ENCODE measurements at places on chromosomes 11 and 22.

- no peak overlapping the region for H3K27ac ChIP-seq
- H3K4me1 ChIP-seq, result no peaks in the 10 kb centered on the region
- H3K36me3 ChIP-seq, result no peaks in the 10 kb centered on the region
- no peak for DNase-seq
- no peak overlapping the region for H3K4me3 ChIP-seq
Measured at GRCh38 chr11:62914416-62914815, 6.7 kb downstream of the CHRM1 start.

GRCh38 chr11:34970033-34970432, 53.6 kb downstream of the PDHX start:
- no peak overlapping the region for H3K4me3 ChIP-seq
- DNase-seq, result no peak
- H3K27me3 ChIP-seq, result no peaks in the 10 kb centered on the region

- H3K27ac ChIP-seq, result no peak overlapping the region
- no peaks in the 10 kb centered on the region for H3K27me3 ChIP-seq
- no peaks in the 10 kb centered on the region for H3K4me1 ChIP-seq
- no peak overlapping the region for H3K4me3 ChIP-seq
- peaks cover 37% of the 10 kb centered on the region for H3K36me3 ChIP-seq
Measured at GRCh38 chr11:61403658-61404057, 11.3 kb downstream of the TMEM216 start.

GRCh38 chr22:37077802-37078448, 26.4 kb downstream of the KCTD17 start:
- DNase-seq, result peak; percentile 93
- peaks cover 56% of the 10 kb centered on the region for H3K4me1 ChIP-seq
- H3K27me3 ChIP-seq, result peaks cover 13% of the 10 kb centered on the region
- peak overlapping the region; percentile 5 for H3K4me3 ChIP-seq
- H3K27ac ChIP-seq, result peak overlapping the region; percentile 96

GRCh38 chr11:84824624-84825023, 802.5 kb downstream of the DLG2 start:
- H3K36me3 ChIP-seq, result no peaks in the 10 kb centered on the region
- DNase-seq, result no peak
- no peak overlapping the region for H3K4me3 ChIP-seq
- no peak overlapping the region for H3K27ac ChIP-seq
- no peaks in the 10 kb centered on the region for H3K27me3 ChIP-seq
- no peaks in the 10 kb centered on the region for H3K4me1 ChIP-seq

DNA sequence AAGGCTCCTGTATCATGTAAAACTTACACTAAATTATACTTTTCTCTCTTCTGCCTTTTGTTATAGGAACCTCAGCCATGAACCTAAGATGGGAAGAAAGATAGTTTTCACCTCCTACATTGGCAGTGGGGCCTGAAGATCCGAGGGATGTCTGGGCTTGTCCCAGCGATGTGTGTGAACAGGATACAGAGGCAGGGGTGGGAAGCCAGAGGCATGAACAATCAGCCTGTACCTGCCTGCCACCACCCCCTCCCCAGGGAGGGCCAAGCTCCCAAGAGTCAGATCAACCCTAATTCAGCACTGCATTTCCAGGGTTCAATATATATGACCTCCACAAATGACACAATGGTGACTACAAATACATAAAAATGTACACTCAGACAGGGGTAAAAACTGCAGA, 9.4 kb downstream of the KIAA0930 start:
- peaks cover 28% of the 10 kb centered on the region for H3K4me1 ChIP-seq
- DNase-seq, result no peak
- no peak overlapping the region for H3K27ac ChIP-seq
- H3K4me3 ChIP-seq, result no peak overlapping the region

DNA sequence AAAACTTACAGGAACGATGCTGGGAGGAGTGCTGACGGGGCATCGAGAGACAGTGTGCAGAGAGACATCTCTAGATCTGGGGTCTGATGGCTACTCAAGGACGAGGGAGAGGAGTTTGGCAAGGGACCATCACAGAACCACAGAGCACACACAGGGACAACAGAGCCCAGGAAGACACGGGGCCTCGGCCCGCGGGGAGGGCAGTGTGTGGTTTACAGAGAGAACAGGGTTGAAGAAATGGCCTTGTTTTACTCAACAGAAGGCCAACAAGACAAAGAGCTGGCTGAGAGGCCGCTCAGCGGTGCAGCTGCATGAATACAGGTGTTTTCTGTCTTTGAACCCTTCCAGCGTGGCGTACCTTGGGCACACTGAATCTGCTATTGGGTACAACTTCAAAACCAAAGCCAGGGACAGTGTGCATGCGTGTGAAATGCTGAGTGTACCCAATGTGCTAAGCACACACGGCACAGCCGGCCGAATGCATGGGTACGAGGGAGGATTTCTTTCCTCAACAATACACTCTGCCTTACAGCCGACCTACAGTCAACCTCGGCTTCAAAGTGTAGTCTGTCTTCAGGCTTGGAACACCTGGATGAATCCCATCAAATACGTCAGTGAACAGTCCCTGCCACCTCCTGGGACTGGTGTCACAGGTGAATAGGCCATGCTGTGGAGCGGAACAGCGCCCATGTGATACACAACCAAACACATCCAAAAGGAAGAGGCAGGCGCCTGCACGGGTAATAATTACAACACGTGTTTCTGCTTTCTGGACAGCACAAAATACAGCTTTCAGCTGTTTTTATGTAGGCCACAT, 20.7 kb upstream of the BID start:
- H3K4me3 ChIP-seq, result peak overlapping the region; percentile 2
- H3K36me3 ChIP-seq, result peaks cover 3% of the 10 kb centered on the region
- peak overlapping the region; percentile 41 for H3K27ac ChIP-seq
- H3K27me3 ChIP-seq, result no peaks in the 10 kb centered on the region
- H3K4me1 ChIP-seq, result peaks cover 19% of the 10 kb centered on the region

- H3K27me3 ChIP-seq, result peaks cover 82% of the 10 kb centered on the region
Measured at GRCh38 chr11:31807799-31808667, 3.1 kb downstream of the PAX6 start.

DNA sequence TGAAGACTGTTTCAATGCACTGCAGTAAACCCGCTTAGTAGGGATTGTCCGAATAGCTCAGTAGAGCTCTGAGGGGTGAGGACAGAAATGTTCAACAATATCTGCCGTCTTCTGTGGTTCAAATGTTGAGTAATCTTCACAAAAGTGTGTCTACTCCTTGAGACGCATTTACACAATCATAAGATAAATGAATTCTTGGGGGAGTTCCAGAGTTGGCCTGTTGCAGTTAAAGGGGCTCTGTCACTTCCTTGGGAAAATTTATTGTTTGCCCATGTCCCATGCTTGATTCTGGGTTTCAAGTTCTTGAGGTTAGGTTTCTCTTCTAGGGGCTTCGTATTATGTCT, 614 bp downstream of the ANO3 start:
- no peaks in the 10 kb centered on the region for H3K36me3 ChIP-seq
- H3K27me3 ChIP-seq, result peaks cover 27% of the 10 kb centered on the region
- no peaks in the 10 kb centered on the region for H3K4me1 ChIP-seq
- no peak for DNase-seq
- no peak overlapping the region for H3K27ac ChIP-seq
- H3K4me3 ChIP-seq, result no peak overlapping the region

GRCh38 chr11:67646535-67647336, 3.8 kb downstream of the ACY3 start:
- peaks cover 50% of the 10 kb centered on the region for H3K4me1 ChIP-seq
- H3K27ac ChIP-seq, result peak overlapping the region; percentile 28
- DNase-seq, result peak; percentile 53
- H3K27me3 ChIP-seq, result no peaks in the 10 kb centered on the region

DNA sequence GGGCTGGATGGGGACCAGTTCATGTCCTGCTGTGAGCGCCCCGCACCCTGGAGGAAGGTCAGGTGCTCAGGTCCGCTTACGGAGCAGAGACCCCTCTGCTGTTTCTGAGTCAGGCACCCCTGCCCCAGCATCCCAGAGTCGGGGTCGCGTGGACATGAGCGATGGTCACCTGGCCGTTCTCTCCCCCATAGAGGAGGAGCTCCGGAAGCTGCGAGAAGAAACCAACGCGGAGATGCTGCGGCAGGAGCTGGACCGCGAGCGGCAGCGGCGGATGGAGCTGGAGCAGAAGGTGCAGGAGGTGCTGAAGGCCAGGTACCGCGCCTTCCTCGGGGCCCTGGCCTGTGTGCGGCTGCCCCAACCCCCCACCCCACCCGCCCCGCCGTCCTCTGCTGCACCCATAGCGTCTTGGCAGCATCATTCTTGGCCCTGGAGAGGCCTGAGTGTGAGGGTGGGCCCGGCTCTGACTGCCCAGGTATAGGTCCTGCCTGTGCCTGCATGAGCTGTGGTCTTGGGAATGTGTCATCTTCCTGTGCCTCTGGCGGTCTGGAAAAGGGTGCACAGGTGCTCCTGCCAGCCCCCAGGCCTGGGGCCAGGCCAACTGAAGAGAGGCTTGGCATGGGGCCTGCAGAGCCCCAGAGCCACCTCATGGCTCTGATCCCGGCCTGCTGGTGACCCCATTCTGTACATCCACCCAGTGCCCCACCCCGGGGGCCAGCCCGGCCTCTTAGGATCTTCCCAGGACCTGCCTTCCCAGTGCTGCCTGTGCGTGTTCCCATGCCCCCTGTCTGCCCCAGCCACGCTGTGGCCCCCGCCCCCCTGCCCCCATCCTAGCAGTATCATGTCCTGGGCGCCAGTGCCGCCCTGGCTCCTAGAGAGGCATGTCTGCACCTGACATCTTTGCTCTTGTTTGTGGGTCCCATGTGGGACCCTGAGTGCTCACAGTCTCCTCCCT, 38.1 kb downstream of the GRAMD4 start:
- H3K27ac ChIP-seq, result peak overlapping the region; percentile 18
- H3K4me1 ChIP-seq, result peaks cover 34% of the 10 kb centered on the region
- no peak overlapping the region for H3K4me3 ChIP-seq
- H3K27me3 ChIP-seq, result no peaks in the 10 kb centered on the region
- no peaks in the 10 kb centered on the region for H3K36me3 ChIP-seq

- H3K27ac ChIP-seq, result no peak overlapping the region
- H3K4me3 ChIP-seq, result no peak overlapping the region
- no peaks in the 10 kb centered on the region for H3K4me1 ChIP-seq
- DNase-seq, result no peak
- H3K27me3 ChIP-seq, result peaks cover 10% of the 10 kb centered on the region
- no peaks in the 10 kb centered on the region for H3K36me3 ChIP-seq
Measured at GRCh38 chr11:95760941-95761340, 28.6 kb downstream of the FAM76B start.

DNA sequence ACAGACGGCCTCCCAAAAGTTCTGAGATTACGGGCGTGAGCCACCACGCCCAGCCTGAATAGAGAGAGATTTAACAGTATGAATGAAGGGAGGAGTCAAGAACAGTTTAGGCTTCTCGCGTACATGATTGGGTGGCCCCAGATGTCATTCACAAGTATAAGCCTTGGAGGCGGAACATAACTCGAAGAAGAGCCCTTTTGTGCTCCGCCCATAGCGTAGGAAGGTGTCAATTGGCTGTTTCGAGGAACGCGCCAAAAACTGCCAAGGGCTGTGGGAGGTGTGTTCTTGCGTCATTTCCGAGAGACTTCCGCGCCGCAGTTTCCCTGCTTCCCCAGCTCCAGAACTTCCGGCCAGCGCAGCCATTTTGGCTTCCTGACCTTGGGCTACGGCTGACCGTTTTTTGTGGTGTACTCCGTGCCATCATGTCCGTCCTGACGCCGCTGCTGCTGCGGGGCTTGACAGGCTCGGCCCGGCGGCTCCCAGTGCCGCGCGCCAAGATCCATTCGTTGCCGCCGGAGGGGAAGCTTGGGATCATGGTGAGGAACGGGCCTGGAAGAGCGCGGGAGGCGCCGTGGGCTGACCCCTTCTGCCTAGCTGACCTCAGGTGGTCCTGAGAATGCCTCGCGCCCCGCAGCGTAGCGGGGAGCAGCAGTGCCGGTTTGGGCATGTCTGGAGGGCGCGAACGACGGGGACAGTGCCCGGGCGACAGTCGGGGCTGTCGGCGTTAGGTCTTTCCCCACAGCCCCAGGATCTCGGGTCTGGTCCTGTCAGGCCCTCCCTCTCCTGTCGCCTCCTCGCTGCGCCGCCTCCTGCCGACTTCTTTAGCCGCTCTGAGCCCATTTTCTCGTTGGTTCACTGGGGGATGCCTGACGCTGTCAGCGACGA, at the start of gene COX8A:
TSS of gene COX8A (plus strand) at position 362 of the 885 bp plus-strand sequence. CDS start at position 423, 61 bp downstream.
- H3K27ac ChIP-seq, result peak within 1 kb of the TSS; percentile 98
- DNase-seq, result peak; percentile 93
- H3K4me1 ChIP-seq, result peaks cover 27% of the 10 kb centered on the region
- H3K36me3 ChIP-seq, result peaks cover 18% of the 10 kb centered on the region

DNA sequence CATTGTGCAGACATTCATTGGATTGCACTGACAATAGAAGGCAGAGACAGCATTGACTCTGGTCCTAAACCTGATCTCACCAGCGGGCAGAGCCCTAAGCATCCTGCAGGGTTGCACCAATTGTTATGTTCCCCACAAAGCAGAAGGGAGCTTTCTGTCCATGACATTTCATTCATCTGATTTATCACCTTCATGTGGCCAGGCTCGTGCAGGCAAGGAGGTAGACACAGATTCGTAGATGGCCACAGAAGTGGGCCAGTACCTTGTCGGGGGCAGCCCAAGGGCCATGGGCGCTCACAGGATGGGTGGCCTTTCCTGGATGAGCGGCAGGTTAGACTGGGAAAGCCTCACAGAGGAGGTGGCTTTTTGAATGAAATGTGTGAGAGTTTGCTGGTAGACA, 2.9 kb downstream of the TSKU start:
- no peak overlapping the region for H3K27ac ChIP-seq
- no peaks in the 10 kb centered on the region for H3K36me3 ChIP-seq
- H3K4me1 ChIP-seq, result peaks cover 16% of the 10 kb centered on the region
- peaks cover 31% of the 10 kb centered on the region for H3K27me3 ChIP-seq
- no peak for DNase-seq

- H3K4me3 ChIP-seq, result no peak overlapping the region
- peaks cover 3% of the 10 kb centered on the region for H3K27me3 ChIP-seq
- H3K4me1 ChIP-seq, result no peaks in the 10 kb centered on the region
- no peaks in the 10 kb centered on the region for H3K36me3 ChIP-seq
Measured at GRCh38 chr11:19646921-19647320, 65.7 kb upstream of the NAV2 start.

DNA sequence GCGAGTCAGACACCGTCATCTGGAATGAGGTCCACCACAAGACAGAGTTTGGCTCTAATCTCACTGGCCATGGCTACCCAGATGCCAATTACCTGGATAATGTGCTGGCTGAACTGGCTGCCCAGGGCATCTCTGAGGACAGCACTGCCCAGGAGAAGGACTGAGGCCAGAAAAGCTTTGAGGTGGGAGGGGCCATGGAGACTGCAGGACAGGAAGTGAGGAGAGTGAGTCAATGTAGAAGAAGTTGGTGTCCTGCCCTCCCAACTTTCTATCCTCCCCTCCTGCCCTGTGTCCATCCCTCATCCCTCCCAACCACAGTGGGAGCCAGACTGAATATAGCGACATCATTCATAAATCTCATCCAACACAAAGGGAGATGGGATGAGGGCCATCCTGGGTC, 8.0 kb downstream of the MPEG1 start:
- peaks cover 20% of the 10 kb centered on the region for H3K27me3 ChIP-seq
- no peak for DNase-seq
- no peak overlapping the region for H3K27ac ChIP-seq

- H3K27ac ChIP-seq, result no peak overlapping the region
- H3K4me3 ChIP-seq, result peak overlapping the region; percentile 22
- DNase-seq, result no peak
- peaks cover 13% of the 10 kb centered on the region for H3K4me1 ChIP-seq
Measured at GRCh38 chr11:12675951-12676711, 1.9 kb downstream of the TEAD1 start.

GRCh38 chr11:10653261-10653660, 40.3 kb downstream of the IRAG1 start:
- peaks cover 3% of the 10 kb centered on the region for H3K27me3 ChIP-seq
- H3K4me1 ChIP-seq, result peaks cover 24% of the 10 kb centered on the region
- no peak overlapping the region for H3K4me3 ChIP-seq

All from activated naive CD8-positive, alpha-beta T cell treated with anti-CD3 and anti-CD28 coated beads, Interleukin-2, amount 50 U/mL, for 24 hours (primary cell).